ENCODE measurements at places on chromosomes 12 and 14.

- DNase-seq, result no peak
Observed at GRCh38 chr14:24605435-24606190, 3.9 kb downstream of the GZMH start.

DNA sequence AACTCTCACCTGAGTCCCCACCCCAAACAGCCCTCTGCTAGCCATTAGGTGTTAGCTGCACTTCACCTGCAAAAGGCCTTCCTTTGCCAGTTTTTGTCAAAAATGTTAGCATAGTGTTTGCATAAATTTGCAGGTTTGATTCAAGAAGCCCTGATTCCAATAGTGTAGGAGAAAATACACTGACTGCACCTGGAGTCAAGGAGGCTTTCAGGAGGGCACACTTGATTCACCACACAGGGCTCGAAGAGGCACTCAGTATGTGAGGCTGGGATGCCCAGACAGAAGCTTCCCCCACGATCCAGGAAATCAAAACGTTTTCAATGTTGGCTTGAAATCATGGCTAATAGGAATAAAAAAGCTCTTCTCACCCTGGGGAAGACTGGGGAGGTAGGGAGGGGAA is 40.5 kb upstream of the DDX11 start:
- no peak for DNase-seq

GRCh38 chr12:22340143-22340542 is 5.6 kb upstream of the ST8SIA1 start:
- no peak for DNase-seq

GRCh38 chr14:95645389-95645996 is 40.7 kb upstream of the TCL1B start:
- no peak for DNase-seq

Data from GF-D8 (cell line).